ENCODE measurements at places on chromosomes 11 and 22.
A peak's percentile ranks its signal among the peaks of the same experiment; 100 is the strongest.

DNA sequence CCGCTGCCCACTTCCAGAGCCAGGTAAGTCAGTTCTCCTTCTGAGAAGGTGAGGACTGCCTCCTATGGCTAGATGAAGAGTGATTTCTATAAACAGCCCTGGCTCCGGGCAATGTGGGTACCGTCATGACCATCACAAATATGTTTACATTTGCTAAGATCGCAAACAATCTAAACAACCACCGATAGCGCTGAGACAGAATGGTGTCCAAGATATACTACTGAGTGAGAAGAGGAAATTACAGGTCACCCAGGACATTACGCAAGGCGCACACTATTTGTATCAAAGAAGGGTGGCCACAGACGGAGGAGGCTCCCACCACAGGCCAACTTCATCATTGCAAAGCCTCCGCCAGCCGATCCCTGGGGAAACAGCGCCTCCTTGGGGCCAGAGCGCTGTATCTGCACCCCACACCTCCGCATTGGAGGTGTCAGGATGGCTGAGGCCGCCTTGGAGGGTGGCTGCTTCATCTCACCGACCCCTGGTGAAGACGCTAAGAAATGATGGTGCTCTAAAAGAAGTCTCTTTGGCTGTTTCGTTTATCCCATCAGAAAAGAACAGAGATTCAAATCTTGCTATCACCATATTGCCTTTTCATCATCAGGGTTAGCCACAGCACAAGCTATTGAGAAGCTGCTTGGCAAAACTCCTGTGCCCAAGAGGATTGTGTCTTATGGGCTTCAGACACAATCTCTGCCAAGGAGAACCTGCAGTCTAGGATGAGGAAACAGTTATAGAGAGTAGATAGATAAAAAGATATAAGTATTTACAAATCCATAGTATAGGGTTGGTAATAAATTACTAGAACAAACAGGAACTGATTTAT lies 12.3 kb upstream of the ASRGL1 start:
- ATAC-seq, result peak; percentile 84

GRCh38 chr22:17842386-17842785 lies 68.1 kb upstream of the BID start:
- ATAC-seq, result peak; percentile 90

DNA sequence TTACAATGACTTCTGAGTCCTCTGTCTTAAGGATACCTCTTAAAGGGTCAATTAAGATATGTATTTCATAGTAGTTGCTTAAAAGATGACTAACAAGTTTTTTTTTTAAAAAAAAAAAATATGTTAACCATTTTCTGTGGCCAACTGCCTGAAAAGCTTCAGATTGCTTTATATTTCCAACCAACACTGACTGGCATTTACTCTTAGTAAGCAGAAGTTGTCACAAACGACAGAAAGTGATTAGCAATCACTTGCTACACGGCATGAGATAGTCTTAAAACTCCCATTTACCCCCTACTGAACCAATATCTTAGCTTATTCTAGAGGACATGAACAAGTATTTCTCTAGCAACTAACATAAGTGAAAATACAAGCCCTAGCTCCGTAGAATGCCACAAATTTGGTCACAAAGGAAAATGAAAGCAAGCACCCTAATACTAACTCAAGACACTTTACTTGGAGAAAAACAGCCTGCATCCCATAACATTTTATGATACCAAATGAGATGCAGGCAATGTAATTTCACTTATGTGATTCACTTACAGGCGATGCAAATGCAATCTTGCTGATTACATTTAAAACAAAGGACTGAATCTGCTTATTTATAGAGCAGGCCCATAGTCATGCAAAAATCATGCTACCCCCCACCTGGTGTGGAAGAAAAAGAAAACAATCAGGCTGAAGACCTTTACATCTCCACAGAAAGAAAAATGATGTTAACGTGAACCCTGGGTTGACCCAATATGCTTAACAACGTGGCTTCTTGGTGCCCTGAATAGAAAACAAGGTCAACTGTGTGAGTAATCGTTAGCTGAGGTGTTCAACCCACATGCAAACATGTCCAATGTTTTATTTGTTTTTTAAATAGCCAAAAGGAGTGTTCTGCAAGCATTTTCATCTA lies 25.7 kb downstream of the MPPED2 start:
- no peak for ATAC-seq

GRCh38 chr11:70242885-70243284 lies 27.6 kb upstream of the PPFIA1 start:
- no peak for ATAC-seq

DNA sequence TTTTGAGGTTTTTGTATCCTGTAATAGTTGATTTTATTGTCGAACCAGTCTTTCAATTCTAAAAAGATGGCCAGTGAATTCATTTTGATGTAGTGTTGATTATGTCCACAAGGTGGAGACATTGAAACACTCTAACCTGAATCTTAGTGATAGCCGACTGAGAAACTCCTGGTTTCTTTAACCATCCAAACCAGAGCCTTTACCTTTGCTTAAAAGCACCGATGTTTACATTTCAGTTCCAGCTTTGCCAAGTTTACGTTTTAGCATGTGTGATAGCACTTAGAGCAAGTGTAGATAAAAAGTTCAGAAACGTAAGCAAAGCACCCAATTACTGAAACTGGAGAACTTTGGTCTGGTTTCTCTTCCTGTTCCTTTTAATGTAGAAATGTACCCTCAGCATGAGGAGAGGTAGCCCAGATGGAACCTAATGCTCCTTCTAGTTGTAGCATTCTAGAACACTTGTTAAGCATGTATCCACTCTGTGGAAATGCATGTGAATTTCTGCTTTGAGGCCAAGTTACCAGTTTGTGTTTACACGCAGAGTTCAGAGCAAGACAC lies 208.6 kb downstream of the DBX1 start:
- ATAC-seq, result peak; percentile 38

All from activated T-helper 17 cell treated with anti-CD3 and anti-CD28 coated beads, Interleukin-2, amount 50 U/mL, for 72 hours (primary cell).